ENCODE measurements at places on chromosomes 12 and 14.

GRCh38 chr12:23618718-23619117, 330.8 kb downstream of the SOX5 start:
- DNase-seq = no peak

GRCh38 chr12:66589095-66589494, 89.8 kb downstream of the GRIP1 start:
- no peak for DNase-seq

DNA sequence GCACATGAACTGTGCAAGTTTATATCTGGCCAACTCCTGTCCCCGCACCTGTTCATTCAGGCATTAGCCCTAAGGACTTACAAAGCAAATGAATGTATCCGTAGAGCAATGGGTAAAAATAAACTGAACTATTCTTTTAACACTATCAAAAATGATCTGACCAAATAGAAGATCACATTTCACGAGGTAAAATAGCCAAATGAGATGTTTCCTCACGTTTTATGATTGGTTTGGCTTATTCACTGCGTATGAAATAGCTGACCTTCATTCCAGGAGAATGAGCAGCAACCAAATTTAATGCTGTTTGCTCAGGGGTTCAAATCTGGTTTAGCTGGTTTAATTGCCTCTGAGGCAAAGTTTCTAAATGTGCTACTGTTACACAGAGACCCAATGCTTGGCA, 216.0 kb upstream of the EEA1 start:
- DNase-seq = no peak

DNA sequence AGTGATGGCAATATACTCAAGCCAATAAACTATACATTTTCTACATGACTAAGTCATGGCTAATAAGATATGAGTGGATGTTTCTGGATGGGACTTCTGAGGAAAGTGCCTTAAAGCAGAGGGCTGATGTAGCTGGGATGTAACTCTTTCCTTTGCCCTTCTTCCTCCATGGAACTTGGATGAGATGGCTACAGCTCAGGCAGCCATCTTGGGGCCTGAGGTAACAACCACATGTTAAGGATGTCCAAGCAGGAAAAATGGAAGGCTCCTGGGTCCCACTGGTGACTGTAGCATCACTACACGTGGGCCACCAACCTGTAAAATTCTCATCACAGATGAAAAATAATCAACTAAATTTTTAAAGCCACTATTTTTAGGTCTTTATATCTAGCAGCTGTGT, 54.4 kb upstream of the GRIP1 start:
- no peak for DNase-seq

GRCh38 chr12:42612231-42612613, 22.7 kb upstream of the PRICKLE1 start:
- no peak for DNase-seq

DNA sequence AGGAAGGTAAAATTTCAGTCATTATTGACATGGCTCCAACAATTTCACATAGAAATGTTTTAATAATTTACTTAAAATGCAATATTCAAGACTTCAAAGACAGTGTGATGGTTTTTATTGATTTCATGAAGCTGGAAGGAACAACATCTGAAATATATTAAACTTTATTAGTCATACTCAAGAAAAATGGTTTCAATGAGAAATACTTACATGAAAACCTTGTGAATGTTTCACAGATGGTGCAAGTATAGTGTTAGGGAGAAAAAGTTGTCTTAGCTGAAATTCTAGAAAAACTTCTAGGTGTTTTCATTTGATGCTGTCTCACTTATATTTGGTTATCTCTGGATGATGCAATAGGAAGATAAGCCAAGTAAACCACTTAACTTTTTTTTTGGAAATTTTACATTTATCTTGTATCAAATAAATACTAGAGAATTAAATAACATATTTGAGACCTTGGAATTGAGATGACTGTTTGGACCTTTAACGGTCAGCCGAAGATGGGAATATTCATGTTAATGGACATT, 65.5 kb downstream of the PELI2 start:
- no peak for DNase-seq

DNA sequence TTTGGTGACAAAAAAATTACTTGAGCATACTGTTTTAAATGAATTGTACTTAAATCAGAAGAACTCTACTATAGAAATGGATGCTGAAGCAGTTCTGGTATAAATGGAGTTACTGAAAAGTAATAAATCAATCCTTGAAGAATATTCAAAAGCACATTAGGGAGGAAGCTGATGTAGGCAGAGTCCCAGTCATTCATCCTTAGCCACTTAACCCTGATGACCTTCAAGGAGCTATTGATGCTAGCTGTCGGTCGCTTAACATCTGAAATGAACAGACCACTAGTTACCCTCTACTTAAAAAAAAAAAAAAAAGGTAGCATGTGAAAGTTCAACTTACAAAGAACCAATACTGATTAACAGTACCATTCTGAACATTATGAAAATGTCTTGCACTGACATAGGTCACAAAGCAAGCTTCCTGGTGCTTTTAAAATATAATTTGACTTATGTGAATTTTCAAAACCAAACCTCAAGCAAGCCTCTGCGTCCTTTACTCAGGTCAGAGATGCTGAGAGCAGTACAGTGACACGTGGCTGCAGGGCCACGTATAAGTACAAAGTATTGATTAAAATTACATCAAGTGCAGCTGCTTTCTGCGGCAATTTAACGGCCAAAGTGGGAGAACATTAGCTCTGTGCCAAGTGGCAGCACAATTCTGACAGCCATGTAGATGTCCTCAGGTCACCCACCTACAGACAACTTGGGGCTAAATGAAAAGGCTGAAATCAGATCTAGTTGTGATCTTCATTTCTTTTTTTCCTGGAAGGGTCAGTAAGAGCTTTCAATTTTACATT, 18.1 kb downstream of the PPM1H start:
- no peak for DNase-seq

DNA sequence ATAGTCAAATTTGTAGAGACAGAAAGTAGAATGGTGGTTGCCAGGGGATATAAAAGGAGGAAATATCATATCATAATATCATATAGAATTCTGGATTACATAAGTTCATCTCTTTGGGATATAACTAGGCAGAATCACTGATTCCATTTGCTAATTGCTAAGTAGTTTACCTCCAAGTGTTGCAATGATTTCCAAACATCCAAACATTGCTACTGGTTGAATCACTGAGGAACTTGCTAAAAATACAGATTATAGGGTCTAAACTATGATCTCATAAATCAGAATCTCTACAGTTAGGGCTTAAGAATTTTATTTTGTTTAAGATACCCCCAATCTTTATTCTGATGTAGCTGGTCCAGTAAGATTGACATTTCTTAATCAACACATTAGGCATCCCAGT, 16.1 kb upstream of the TAS2R42 start:
- no peak for DNase-seq

- peak; percentile 22 for DNase-seq
These were observed 23.7 kb upstream of the IFT81 start for GRCh38 chr12:110100315-110100970.

DNA sequence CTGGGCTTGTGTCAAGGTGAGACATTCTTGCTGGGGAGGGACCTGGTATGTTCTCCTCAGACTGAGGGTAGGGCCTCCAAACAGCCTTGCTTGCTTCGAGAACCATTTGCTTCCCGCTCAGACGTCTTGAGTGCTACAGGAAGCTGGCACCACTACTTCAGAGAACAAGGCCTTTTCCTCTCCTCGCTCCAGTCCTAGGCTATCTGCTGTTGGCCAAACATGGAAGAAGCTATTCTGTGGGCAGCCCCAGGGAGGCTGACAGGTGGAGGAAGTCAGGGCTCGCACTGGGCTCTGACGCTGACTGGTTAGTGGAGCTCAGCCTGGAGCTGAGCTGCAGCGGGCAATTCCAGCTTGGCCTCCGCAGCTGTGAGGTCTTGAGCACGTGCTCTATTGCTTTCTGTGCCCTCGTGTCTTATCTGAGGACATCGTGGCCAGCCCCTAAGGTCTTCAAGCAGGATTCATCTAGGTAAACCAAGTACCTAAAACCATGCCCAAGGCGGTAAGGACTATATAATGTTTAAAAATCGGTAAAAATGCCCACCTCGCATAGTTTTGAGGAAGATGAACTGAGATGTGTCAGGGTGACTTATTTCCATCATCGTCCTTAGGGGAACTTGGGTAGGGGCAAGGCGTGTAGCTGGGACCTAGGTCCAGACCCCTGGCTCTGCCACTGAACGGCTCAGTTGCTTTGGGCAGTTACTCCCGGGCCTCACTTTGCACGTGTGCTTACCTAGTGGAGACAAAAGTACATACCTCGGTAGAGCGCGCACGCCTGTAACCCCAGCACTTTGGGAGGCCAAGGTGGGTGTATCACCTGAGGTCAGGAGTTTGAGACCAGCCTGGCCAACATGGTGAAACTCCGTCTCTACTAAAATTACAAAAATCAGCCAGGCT, 4.3 kb downstream of the GAPDH start:
- DNase-seq = no peak

DNA sequence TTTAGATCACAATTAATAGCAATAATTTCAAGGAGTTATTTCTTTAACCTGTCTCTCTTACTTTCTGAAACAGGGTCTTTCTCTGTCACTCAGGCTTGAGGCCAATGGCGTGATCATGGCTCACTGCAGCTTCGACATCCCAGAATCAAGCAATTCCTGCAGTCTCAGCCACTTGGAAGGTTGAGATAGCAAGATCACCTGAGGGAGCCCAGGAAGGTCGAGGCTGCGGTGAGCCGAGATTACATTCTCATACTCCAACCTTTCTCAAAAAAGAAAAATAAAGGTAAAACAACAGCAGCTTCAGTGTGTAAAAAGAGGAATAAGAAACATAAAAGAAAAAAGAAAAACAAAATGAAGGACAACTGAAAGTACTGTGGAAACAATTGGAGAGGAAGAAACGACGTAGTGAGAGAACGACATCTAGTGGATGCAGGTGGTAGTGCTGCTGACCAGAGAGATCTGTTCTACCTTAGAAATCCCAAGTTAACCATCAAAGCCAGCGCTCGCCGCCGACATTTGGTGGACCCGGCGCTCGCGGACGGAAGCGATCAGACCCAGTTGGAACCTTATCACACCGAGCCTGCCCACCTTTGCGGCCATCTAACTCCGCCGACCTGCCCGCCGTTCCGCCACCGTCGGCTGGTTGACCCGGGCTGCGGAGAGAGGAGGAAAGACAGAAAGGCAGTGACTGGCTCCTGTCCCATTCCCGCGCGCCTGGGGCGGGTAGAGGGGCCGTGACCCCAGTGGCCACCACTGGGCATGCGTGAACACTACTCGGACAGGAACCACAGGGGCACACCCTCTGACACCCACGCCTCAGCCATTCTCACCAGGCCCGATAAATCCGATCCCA, 196.1 kb downstream of the ALG10 start:
- DNase-seq = peak; percentile 32

GRCh38 chr12:50546441-50547318, 41.9 kb downstream of the DIP2B start:
- no peak for DNase-seq

GRCh38 chr12:71948390-71948789, 9.7 kb downstream of the TPH2 start:
- no peak for DNase-seq

- no peak for DNase-seq
These were observed 3.0 kb downstream of the FOS start for GRCh38 chr14:75281654-75282019.

DNA sequence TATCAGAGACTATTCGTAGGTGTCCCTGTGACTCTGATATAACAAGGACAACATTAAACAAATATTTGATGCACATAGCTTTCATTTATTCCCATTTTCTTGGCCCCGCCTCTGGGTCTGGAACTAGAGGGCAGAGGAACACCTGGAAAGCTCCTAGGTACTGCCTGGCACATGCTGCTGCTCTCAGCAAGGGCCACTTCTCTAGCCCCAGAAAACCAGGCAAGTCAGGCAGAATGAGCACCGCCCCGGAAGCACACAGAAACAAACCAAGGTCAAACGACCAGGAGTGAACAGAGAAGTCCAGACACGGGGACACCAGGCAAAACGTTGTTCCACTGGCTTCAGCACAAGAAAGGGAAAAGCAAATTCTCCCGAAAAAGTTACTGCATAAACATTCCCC, 76.1 kb downstream of the TTC7B start:
- no peak for DNase-seq

GRCh38 chr12:82663893-82664292, 22.8 kb upstream of the TMTC2 start:
- DNase-seq = no peak

DNA sequence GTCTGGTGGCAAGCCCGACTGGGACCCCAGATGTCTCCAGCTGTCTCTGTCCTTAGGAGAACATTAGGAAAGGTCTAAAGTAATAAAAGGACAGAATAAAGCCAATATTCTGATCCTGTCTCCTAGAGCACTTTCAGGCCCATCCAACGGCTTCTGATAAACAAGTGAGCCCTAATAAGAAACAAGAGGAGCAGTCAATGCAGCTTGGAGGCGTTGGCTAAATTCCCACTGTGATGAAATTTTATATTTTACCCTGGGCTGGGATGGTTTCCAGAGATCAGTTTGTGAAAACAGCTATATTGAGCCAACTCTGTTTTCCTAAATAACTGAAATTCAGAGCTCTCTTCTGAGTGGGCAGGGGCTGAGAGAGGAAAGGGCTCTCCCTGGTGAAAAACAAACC, 55.5 kb upstream of the SRRM4 start:
- no peak for DNase-seq

GRCh38 chr12:95796225-95796981, 5.8 kb upstream of the NTN4 start:
- DNase-seq = no peak

DNA sequence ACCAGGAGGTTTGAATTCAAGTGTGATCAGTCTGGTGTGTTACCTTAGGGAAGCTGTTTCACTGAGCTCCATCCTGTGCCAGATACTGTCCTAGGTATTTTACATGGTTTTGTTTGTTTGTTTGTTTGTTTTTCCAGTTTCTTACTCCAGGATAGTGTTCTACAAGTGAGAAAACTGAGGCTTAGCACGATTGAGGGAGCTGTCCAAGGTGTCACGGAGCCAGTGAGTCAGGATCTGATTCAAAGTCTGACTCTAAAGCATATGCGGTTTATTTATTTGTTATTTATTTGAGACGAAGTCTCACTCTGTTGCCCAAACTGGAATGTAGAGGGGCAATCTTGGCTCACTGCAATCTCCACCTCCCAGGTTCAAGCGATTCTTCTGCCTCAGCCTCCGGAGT, 79.7 kb upstream of the GNG2 start:
- DNase-seq = no peak

GRCh38 chr14:51224551-51224950, 15.5 kb upstream of the TMX1 start:
- no peak for DNase-seq

DNA sequence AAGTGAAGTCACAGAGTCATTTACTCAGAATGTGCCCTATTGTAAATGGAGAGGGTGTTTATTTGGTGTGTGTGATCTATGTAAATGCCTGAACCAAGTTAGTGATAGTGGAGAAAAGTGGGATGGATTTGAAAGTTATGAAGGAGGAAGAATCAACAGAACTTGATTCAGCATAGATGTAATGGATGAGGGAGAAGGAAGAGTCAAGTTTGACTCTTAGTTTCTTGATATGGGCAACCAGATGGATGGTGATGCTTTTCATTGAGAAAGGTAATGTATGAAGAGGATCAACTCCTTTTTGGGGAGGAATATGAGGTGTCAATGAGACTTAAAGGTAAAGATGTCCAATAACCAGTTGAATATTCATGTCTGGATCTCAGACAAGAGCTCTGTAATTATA, 6.7 kb upstream of the MON2 start:
- no peak for DNase-seq
